ENCODE measurements at places on chromosomes 3 and 15.

DNA sequence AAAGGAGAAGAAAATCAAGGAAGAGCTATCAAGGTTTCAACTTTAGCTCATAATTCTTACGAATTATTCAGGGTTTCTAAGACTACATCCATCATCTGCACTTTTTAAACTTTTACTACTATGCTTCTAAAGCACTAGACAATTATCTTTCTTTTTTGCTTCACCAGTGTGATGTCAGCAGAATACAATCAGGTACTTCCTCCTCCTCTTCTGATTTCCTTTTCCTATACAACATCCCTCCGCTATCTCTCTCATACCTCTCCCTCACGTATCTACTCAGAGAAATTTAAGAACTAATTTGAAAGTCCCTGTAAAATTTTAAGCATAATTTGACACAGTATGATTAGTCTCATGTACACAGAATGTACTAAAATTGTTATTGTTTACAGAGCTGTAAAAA lies 47.3 kb upstream of the USP50 start:
- no peak for DNase-seq

- DNase-seq: peak; percentile 79
These were observed 109.1 kb downstream of the LPP start for GRCh38 chr3:188262913-188263683.

- DNase-seq: no peak
These were observed 83.9 kb upstream of the MEX3B start for GRCh38 chr15:82129761-82130160.

DNA sequence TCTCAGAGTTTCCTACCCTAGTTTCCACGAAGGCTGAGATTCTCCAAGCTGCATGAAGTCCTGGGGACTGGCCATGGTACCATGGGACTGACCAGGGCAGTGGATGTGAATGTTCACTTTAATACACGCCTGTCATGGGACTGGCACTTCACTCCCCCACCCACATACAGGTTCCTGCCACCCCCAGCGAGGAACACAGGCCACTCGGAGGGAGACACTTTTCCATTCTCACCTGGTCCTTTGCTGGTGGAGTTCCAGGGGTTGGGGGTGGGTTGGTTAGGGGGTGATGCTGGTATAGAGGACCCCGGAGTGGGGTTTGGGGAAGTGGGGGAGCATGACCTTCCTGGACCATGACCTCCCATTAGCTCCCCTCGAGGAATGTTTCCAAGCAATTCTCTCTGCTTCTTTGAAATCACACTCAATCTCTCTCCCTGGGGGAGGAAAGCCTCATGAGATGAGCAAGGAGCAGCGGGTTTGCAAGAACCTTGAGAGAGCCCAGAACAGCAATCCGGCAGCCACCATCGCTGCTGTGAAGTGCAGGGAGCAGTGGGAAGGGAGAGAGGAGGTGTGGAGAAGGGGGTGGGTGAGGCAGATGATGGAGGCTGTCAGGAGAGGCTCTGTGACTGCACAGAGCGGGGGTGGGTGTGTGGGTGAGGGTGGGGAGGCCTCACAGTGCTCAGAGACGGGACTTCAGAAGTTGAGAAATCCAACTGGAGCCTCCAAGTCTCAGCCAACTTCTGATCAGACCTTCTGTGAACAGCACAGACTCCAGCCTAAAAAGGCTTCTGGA lies 69.7 kb downstream of the ADCY5 start:
- no peak for DNase-seq

GRCh38 chr15:68183616-68184315 lies 21.4 kb downstream of the CALML4 start:
- DNase-seq: no peak

GRCh38 chr3:183255348-183255730 lies 2.3 kb downstream of the B3GNT5 start:
- DNase-seq: no peak

DNA sequence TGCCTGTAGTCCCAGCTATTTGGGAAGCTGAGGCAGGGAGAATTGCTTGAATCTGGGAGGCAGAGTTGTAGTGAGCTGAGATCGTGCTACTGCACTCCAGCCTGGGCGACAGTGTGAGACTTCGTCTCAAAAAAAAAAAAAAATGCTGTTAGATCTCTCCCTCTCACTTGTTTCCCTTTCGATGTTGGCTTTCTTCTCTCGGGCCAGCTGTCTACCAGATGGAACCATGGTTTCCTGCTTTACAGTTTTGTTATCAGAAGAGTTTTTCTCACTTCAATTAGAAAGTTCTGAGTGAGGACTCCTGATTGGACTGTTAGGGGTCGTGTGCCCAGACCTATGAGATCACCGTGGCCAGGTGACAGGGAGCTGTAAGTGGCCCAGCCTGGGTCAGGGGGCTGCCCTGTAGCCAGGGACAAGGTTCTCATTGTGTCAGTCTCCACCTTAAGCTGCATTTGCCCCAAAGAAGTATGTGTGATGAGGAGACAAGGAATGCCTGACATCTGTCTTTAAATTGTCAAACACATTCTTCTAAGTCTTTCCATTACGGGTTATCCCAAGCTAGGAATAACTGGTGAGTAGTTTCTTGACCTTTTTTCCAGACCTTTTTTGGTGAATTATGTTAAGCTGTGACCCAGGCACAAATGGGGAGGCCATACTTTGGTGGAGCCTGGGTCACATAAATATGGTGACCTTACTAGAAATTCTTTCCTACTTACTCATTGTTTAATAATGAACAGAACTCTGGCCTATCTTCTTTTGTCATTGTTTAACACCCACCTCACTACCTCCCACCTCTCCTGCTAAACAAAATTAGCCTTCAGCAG lies 25.2 kb downstream of the SNAPC5 start:
- no peak for DNase-seq

DNA sequence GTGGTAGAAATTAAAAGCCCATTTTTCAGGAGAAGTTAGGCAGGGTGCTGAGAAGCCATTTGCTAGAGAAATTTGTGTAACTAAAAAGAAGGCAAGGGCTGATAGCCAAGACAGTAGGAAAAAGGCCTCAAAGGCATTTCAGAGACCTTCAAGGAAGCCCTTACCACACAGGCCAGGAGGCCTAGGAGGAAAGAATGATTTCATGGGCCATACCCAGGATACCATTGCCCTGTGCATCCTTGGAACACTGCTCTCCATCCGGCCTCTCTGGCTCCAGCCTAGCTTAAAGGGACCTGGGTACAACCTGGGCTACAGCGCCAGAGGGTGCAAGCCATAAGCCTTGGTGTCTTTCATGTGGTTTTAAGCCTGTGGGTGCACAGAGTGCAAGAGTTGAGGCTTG lies 193.6 kb upstream of the GRM7 start:
- no peak for DNase-seq

DNA sequence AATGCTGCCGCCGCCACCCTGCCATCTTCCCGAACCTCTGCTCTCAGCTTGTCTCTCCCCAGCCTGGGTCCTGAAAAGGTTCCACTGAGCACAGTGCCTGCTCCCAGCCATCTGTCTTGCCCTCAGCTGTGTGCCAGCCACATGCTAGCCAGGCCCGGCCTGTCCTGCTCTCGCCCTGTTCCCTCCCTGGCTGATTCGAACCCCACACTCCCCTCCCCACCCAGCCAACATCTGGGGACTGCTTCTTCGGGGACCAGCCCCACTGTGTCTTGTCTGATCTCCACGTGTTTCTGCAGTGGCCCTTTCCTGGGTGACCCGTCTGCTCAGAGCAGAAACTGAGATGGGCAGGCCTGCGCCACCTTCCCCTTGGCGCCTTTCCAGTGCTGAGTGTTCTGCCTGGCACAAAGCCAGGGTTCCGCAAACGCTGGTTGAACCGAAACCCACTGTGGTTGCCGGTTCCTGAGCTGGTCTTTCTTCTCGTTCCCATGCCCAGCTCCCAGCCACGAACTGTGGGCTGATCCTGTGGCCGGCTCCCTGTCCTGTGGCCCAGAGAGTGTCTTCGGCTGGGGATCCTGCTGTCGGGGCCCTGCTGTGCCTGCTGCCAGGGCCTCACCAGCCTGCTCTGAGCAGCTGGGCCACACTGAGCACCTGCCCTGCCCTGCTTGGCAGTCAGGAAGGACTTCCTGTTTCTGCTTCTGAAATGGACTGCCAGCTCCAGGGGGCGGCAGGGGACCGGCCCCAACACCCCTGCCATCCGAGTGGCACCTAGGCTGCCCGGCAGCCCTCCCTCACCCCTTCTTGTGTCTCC lies 62.7 kb upstream of the KLF13 start:
- peak; percentile 83 for DNase-seq

- DNase-seq: no peak
These were observed 64.0 kb downstream of the KAT2B start for GRCh38 chr3:20104167-20104661.

GRCh38 chr3:14494973-14495300 lies 45.2 kb downstream of the GRIP2 start:
- DNase-seq: peak; percentile 51

GRCh38 chr15:69451951-69452691 lies 497 bp upstream of the RPLP1 start:
- peak; percentile 60 for DNase-seq

GRCh38 chr3:46186471-46187340 lies 21.4 kb downstream of the CCR1 start:
- DNase-seq: no peak

GRCh38 chr15:60083318-60083717 lies 79.2 kb downstream of the FOXB1 start:
- DNase-seq: no peak

GRCh38 chr3:46061108-46061720 lies 33.9 kb upstream of the XCR1 start:
- DNase-seq: peak; percentile 59

- DNase-seq: no peak
These were observed 7.2 kb downstream of the APBA2 start for GRCh38 chr15:28892789-28893610.

DNA sequence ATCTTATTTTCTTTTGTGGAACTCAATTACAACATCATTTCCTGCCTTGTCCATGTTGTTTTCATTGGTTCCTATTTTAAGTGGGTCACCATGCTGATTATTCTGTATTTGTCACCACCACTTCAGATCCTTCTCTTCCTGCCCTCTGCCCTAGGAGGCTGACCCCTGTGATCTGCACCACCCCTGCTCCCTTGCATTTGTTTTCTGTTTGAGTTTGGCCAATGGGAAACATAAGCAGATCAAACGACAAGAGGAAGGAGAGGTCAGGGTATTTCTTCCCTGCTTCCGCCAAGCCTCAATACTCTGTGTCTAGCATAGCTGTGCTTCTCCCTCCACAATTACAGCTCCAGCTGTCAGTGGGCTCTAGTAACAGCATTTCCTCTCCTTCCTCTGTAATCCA lies 71.6 kb downstream of the IMPG2 start:
- no peak for DNase-seq

DNA sequence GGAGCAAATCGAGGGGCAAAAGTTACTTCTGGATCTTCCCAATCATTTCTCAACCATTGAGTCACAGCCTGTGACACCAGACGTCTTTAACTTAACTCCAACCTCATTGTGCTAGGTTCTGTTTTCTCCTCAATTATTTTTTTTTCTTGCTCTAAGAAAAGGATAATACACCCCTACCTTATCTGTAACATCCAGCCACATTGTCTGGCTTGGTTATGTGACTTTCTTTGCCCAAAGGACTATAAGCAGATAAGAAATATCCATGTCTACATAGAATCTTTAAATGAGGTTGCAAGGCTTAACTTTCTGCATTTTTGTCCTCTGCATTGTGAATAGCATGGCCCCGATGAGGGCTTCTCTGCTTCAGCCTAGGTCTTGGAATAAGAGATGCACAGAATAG lies 782.4 kb upstream of the CFAP20DC start:
- no peak for DNase-seq

- DNase-seq: no peak
These were observed 75.4 kb upstream of the ABHD17C start for GRCh38 chr15:80619680-80620079.

DNA sequence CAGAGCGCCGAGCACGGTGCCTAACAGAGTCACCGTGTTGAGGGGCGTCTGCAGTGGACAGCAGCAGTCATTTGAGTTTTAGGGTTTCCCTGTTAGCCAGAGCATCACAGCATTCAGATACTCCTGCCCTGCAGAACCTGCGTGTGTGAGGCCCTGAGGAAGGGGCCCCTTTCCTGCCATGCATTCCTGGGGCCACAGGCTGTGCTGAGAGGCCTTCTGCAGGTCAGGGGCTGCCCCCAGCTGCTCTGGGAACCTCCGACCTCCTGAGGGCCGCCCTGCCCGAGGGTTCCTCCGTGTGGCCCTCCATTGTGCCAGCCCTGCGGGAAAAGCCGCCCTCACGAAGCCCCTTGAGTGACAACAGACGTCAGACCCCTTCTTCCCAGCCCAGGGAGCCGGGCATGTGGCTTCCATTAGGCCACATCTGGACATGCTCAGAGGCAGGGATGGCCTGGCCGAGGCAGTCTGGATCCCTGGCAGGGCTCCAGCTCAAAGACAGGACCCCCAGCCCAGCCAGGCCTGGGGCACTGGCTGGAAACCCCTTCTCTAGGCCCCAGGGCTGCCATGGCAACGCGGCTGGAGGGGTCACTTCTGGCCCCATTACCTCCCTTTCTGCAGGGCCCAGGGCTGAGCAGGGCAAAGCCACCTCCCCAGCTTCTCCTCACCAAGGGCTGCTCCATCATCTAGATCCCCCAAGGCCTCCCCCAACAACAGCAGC lies 25.3 kb downstream of the FBLN2 start:
- DNase-seq: no peak

DNA sequence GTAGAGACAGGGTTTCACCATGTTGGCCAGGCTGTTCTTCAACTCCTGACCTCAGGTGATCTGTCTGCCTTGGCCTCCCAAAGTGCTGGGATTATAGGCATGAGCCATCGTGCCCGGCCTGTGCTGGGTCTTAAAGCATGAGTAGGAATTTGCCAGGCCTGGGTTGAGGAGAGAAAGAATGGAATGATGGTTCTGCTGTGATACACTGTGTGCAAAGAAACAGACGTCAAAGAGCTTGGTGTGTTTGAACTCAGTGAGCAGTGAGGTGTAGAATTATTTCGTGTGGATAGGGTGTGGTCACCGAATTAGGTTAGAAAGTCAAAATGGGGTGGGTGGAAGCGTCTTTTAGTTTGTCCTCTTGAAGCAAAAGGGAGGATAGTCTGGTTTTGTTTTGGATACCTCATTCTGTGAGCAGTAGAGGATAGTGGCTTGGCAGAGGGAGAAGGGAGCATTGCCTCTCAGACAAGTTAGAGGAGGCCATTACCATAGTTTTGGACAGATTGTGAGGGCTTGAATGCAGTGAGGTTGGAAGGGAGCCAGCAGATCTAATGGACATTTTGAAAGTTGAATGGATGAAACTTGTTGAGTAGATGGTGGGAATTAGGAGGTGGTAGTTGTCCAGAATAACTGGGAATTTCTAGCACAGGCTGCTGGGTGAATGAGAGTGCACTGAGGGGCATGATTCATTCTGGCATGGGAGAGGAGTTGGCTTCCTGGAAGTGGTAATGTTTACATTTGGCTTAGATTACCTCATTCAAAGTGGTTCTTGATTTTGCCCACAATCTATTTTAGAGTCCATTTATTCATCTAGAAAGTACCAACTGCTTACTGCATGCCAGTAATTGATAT lies 27.2 kb downstream of the AKAP13 start:
- DNase-seq: no peak

- DNase-seq: no peak
These were observed 139.3 kb upstream of the PRR20G start for GRCh38 chr3:127427156-127427555.

GRCh38 chr3:190014940-190015339 lies 105.8 kb downstream of the P3H2 start:
- no peak for DNase-seq

DNA sequence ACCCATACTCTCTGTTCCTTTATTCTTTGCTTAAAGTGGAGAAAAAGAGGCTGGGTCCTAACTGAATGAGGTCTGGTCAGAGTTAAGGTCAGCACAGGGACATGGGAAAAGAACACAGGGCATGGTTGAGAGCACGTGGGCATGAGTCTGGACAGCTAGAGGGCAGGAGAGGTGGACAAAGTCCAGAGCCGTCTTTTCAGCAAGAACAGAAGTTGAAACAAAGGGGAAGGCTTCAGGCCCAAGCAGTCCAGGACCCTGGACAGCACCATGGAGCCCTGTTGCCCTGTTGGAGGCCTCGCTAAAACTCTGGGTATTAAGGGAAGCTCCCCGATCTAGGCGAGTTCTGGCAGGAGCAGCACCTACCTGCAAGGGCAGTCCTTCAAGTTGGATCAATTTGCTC lies 50.7 kb downstream of the XYLB start:
- peak; percentile 49 for DNase-seq
